COR-L47 (cell line): ENCODE measurements at places on chromosomes 1 and 21.

DNA sequence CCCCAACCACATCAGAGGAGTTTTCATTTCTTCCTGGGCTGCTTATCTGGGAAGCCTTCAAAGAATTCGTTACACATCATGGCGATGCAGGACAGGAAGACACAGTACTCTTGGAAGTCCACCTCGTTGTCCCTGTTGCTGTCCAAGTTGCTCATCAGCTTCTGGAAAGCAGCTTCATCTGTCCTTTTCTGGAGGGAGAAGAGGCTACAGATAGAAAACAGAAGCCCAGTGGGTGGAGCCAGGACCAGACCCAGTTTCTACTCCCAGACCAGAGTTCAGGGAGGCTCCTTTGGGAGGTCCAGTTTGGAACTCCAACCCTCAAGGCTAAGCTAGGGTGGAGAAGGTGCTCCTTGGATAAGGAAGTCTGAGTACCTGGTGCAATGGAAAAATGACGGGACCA, 1.9 kb downstream of the S100A4 start:
- no peak for DNase-seq

DNA sequence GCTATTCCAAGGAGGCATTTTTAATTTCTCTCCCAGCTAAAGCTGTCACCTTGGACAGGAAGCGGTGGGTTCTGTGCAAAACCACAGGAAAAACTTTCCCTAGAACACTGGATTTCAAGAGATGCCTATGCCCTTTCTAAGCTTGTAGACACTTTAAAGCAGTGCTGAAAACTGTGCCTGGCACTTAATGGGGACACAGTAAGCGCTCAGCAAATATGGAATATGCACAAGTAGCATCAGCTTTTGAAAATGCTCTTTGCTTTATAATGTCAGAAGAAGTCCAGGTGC, 50.9 kb upstream of the TARBP1 start:
- DNase-seq, result no peak

- no peak for DNase-seq
Observed at GRCh38 chr1:114832057-114832456, 22.6 kb upstream of the SYCP1 start.

GRCh38 chr1:172136925-172137324, 283.6 kb upstream of the C1orf105 start:
- no peak for DNase-seq

DNA sequence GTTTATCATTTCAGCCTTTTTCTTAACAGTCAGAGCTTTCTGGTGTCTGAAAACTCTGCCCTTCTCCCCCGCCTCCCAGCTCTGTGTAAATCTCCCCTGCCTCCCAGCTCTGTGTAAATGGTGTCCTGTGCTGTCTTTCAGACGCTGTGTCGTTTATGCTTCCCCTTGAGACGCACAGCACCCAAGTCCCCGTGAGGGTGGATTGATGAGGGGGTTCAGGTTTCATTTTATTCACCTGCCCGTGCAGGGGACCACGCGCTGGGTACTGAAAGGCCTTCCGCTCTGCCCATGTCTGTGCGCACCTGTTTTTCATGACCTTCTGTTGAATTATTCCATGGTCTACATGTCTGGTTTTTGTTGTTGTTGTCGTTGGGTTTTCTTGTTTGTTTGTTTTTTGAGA, 108.2 kb upstream of the COL6A1 start:
- DNase-seq, result no peak

GRCh38 chr1:153361480-153362109, 3.9 kb downstream of the S100A9 start:
- no peak for DNase-seq

DNA sequence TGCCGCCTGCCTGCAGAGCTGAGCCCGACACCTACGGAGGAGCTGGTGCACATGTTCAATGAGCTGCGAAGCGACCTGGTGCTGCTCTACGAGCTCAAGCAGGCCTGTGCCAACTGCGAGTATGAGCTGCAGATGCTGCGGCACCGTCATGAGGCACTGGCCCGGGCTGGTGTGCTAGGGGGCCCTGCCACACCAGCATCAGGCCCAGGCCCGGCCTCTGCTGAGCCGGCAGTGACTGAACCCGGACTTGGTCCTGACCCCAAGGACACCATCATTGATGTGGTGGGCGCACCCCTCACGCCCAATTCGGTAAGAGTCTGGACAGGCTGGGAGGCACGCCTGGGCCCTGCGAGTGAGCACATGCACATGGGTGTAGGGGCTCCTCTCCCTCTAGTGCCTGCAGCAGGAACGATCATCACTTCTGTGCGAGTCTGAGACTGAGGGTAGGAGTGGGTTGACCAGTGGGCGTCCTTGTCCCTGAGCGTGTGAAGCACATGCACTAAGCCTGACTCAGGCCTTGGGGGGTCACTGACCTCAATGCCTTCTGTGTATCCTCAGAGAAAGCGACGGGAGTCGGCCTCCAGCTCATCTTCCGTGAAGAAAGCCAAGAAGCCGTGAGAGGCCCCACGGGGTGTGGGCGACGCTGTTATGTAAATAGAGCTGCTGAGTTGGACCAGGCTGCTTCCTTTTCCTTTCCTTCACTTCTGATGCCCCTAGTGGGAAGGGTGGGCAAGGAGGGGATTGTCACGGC, 6.9 kb downstream of the DMAP1 start:
- DNase-seq, result no peak

DNA sequence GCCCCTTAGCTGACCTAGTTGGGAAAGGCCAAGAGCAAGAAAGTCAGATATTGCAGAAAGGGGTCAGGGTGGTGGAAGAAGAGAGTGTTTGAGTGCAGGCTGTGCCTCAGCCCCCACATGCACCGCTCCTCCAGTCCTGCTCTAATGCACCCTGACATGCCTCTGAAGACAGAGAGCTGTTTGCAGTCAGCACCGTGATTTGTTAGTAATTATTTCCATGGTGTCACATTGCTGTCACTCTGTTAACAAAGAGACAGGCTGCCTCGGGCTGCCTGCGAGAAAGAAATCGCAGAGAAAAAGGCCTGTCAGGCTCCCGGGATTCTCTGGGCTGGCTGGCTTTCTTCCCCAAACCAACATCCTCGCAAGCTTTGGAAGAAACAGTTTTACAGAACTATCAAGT, 58.3 kb downstream of the ERI3 start:
- DNase-seq, result no peak

DNA sequence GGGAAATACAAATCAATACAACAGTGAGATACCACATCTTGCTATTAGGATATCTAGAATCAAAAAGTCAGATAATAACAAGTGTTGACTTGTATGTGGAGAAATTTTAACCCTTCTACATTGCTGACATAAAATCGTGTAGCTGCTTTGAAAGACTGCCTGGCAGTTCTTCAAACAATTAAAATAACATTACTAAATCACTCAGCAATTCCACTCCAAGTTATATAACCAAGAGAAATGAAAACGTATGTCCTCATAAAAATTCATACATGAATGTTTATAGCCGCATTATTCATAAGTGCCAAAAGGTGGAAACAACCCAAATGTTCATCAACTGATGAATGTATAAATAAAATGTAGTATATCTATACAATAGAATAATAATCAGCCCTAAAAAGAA, 164.6 kb downstream of the RASAL2 start:
- no peak for DNase-seq

- DNase-seq, result no peak
Observed at GRCh38 chr1:72662918-72663317, 380.6 kb upstream of the NEGR1 start.

DNA sequence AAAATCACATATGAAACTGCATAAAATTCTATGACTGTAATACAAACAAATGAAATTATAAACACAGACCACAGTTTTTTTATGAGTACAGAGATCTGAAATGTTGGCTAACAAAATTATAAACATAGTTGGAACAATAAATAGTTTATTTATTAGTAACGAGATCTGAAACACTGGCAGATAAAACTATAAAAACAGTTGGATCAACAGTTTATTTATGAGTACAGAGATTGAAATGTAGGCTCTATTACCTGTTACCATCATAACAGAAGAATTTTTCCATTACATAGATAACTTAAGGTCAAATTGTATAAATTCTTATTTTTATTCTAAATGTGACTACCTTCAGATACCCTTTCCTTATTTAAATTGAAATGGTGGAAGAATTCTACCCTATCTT, 14.5 kb downstream of the EYA3 start:
- DNase-seq, result no peak

GRCh38 chr1:221511797-221512196, 230.1 kb downstream of the DUSP10 start:
- DNase-seq, result no peak

DNA sequence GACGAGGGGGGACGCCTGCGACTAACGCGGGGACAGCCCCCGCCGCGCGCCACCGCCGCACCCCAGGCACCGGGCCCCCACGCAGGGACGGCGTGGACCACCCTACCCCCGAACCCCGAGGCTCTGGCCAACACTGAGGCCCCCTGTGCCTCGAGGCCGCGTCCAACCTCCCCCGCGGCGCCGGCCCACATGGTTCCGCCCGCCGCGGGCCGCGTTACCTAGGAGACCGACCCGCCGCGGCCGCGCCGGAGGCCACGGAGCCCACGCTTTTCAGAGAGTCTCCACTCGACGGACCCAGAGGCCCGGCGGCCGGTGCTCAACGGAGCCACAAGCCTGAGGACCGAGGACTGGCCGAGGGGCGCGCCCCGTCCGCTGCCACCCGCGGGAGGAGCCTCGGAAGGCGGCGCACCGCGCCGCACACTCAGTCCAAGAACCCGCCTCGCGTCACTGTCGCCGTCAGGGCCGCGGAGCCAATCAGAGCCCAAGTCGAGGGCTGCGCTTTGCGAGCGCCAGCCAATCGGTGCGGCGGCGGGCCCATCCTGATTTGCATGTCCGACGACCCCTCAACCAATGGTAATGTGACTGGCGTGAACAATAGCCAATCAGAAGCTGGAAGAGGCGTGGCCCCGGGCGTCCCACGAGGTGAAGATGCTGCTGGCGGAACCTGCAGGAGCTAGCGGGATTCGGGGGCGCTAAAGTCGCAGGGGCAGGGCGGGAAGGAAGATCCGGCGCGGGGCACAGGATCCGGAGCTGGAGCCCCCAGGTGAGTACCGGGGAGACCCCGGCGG, at the start of gene NPHP4:
Gene NPHP4 (minus strand): TSS at position 400 of the 788 bp plus-strand sequence. CDS start 6,136 bp downstream, outside the sequence.
- peak; percentile 100 for DNase-seq
